ENCODE measurements at places on chromosomes 1 and 21. TPM values are rescaled to one million over a fixed set of nuclear protein-coding genes. Genes with fewer than 3 reads are reported as not detected.

ATP5PB gene
- 475 TPM for total RNA-seq

- DNase-seq = peak; percentile 7
Measured at GRCh38 chr1:175072099-175072951, 4.7 kb downstream of the TNN start.

GRCh38 chr1:12417389-12417788 is 187.6 kb downstream of the VPS13D start:
- no peak for DNase-seq

GRCh38 chr1:62286786-62287224 is 32.4 kb downstream of the KANK4 start:
- no peak for DNase-seq

CFHR1 gene
- total RNA-seq = 0.07 TPM

AMY1B gene
- not detected for total RNA-seq

DNA sequence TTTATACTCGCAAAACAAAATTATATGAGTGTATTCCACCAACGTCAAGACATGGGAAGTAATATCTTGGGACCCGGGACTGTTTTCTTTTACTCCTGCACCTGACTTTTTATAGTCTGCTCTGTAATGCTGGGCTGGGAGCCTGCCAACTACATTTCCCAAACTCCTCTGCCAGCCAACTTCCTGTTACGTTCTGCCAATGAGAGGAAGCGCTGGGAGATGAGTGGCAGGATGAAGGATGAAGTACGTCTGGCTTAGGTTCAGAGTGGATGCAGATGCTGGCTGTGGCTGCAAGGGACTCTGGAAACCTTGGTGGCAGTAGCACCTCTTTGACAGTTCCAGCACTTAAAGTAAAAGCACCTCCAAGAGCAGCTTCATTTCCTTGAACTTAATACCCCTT is 59.6 kb downstream of the USP24 start:
- DNase-seq = peak; percentile 39

XKR8 gene
- 3.9 TPM for total RNA-seq

DNA sequence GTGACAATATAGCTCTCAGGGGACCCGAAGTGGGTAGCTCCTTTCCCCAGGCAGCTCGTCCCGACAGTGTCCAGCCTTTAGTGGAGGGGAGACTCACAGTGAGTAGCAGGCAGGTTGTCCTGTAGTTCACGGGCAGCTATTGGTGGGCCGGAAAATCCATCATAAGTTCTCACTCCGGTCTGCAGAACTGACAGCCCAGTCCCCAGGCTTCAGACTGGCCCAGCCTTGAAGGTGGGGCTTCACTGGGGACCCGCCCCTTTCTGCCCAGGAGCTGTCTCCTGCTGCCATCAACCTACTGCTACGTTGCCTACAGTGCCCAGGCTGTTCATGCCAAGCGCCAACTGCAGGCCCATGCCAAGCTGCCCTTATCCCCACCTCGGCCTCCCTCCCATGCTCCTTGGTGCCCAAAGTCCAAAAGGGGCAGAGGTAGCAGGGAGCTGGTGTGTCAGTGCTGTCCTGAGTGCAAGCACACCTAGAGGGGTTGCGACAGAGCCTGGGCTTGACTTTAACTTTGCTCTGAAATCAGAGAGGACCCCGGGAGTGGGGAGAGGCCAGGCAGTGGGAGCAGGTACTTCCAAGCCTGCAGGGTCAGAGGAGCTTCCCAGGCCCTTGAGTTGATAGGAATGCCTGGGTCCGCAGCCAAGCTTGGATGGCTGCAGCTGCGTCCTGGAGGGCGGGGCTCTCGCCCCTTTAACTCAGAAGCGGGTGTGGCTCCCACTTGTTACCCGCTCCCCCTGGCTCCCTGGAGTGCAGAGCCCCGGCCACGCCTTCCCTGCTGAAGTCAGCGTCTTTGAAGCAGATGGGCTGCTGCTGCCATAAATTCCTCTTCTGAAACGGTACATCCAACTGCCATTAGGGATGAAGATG is 1144.3 kb upstream of the NCAM2 start:
- DNase-seq = no peak

NECTIN4 gene
- total RNA-seq = 0.53 TPM

DNA sequence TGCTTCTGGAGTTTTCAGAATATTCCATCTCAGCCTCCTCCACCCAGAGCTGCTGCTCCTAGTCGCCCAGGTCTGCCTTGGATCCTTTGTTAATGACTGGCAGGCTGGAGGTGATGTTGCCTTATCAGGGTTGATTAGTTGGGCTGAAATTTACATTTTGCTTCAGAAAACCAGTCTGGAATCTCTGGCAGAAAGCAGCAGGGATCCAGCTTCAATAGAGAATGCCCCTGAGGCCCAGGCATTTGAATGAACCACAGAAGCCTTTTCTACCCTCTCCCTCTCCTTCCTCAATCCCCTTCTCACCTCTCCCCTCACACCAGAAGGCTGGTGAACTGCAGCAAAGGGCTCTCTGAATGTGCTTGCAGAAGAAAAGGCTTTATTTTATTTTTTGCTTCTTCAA is 83.2 kb downstream of the PLXNA2 start:
- no peak for DNase-seq

GRCh38 chr1:230589951-230590350 is 52.3 kb upstream of the COG2 start:
- DNase-seq = no peak

DNA sequence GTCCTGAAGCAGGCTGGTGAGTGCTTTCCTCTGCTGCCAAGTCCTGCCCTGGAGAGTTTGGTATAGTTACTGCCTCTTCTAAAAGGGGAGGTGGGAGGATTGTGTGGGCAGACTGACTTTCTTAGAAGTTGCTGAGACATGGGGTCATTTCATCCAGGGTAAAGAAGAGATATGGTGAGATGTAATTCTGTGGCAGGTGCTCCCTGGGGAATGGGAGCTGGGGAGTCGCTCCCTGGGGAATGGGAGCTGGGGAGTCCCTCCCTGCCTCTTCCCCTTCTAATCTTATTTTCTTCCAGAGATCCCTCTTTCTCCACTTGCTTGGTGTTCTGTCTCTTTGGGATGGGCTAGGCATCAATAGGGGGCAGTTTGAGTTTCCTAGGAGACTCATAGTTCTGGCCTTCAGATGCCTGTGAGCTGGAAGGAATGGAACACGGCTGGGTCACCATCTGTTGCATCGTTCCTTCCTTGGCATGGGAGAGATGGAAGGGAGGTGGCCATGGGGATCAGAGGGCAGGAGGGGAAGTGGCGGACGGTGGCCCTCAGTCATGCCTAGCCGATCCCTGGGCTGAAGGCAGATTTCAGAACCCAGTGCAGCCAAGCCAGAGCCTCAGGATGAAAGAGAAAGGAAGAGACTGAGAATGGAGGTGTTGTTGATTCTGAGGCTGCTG is 59.0 kb downstream of the NFASC start:
- DNase-seq = no peak

DNA sequence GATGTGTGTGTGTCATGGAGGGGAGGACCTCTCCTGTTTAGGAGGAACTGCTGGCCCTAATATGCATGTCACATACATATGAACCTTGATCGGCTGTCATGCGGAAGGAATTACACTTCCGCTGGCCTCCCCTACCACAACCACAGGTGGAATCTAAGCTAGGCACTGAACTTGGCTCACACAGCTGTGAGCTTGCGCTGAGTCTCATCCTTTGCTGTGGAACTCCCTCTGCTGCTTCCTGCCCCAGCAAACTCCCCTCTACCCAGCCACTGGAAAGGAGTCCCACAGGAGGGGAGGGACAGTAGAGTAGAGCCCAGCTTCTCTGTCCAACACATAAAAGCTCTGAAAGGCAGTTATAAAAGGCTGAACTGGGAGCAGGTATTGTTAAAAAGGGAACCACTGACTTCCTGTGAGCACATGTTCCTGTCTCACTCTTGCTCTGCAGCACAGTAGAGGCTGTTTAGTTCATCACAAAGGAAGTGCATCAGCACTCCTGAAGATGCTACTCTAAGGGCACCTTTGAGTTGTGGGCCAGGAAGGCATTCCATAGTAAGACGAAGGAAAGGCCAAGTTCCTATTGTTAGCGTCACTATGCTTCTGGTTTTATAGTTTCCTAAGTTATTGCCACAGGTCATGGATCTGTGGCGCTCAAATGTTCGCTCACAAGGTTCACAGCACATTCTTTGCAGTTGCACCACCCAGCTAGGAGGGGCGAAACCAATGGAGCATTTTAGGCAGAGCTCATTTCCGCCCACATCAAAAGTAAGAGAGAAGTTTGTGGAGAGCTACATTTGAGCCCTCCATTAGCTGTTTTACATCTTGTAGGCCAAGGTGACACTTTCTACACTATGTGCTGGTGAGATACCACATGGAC is 17.7 kb upstream of the PTPRC start:
- DNase-seq = no peak

GLMN gene
- 8.4 TPM for total RNA-seq

ECM1 gene
- total RNA-seq = 0.35 TPM

GRCh38 chr1:11707621-11708276 is 16.2 kb downstream of the DRAXIN start:
- DNase-seq = no peak

GBP2 gene
- total RNA-seq = 61.6 TPM

CRP gene
- not detected for total RNA-seq

HSPA6 gene
- total RNA-seq = 0.13 TPM

GRCh38 chr21:41166884-41167283 is 1.1 kb upstream of the BACE2 start:
- no peak for DNase-seq

DNA sequence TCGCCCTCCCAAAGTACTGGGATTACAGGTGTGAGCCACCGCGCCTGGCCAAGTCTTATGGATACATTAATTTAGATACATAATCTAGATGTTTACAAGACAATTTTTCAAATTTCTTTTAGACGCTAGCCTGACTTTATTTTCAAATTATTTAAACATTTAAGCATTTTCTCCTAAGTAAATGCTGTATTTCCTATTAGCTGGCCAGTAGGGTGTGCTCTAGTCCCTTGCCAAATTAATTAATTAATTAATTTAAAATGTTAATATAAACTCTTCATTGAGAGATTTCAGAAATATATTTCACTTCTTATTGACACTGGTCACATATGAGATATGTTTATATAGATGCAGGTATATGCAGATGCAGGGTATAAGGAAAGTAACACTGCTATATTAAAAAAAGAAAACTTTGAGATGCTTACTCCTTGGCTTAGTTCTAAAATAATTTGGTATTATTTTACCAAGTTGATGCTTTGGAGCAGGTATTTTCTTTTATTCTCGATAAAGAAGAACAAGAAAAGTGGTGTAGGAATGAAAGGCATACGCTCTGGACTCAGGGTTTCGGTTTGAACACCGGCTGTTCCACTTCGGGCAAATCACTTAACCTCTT is 5.2 kb upstream of the ERRFI1 start:
- DNase-seq = no peak

DNA sequence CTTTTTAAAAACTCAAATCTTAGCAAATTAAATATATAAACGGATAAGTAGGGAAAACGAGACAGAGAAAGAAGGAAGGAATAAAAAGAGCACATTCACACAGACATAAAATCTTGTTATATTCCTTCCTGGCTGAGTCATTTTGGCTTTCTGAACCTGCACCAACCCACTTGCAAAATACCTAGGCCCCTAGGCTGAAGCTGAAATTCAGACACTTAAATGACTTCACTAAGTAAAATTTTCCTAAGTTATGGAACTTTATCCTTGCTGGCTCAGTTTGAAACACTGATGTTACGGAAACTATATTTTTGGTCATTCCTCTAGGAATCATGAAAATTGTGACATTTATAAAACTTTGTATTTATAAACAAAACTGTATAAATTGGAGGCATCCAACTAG is 462.8 kb upstream of the NFIA start:
- DNase-seq = no peak

SPRR1B gene
- total RNA-seq = not detected

DNA sequence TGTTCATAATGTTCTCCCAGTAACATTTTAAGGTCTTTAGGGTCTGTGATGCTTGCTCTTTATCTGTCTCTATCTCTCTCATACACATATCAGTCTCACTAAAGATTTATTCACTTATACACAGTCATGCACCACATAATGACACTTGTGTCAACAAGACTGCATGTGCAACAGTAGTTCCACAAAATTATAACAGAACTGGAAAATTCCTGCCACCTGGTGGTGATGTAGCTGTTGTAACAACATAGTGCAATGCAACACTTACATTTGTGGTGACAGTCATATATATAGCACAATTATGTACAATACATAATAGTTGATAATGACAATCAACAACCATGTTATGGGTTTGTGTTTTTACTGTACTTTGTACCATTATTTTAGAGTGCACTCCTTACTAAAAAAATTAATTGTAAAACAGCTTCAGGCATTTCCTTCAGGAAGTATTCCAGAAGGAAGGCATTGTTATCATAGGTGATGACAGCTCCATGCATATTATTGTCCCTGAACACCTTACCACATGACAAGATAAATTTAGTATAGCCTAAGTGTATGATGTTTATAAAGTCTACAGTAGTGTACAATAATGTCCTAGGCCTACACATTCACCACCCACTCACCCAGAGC is 8.1 kb downstream of the TDRD5 start:
- DNase-seq = no peak

GRCh38 chr1:26289158-26290059 is 9.5 kb downstream of the SH3BGRL3 start:
- DNase-seq = no peak

DNA sequence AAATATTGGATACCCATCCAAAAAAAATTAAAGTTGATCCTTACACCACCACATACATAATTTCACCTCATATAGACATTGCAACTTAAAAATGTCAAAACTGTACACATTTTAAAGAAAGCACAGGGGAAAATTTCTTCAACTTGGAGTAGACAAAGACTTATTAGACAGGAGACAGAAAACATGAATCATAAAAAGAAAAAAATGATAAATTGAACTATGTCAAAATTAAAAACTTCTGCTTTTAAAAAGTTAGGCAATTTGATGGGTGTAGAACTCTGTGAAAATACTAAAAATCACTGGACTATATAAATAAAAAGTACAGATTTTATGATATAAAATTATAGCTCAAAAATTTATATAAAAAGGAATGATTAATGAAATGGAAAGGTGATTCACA is 4.4 kb upstream of the OR10K1 start:
- no peak for DNase-seq

DNA sequence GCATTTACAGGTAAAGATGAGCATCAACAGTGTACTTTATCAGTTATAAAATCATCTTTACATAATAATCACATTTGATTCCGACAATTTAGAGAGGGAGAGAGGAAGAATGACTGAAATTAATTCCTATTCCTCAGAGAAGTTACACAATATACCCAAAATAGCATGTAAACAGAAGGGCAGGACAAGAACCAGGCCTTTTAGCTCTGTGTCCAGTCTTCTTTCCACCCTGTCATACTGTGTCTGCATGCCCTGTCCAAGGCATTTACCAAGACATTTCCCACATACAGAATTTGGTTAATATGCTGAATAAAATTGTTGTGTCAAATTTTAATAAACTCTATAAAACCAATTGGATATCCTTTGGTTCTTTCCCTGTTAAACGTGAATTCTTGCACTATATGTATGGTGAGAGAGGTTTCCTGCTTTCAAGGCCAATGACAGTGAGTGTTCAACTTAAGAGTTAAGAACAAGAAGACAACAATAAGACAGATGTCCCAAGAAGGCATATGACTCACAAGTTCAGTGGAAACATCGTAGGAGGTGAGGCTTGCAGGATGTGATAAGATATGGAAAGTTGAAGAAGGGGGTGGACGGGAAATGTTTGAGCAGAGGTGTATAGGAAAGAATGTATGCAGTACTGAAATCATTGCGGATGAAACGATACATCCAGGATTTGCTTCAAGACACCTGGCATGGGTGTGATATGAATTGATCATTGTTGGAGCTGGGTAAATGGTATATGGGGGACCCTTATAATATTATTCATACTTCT is 20.8 kb downstream of the LRRC8B start:
- DNase-seq = peak; percentile 93
